Endothelial cell of umbilical vein (primary cell): ENCODE measurements at places on chromosomes 2 and 18.
A peak's percentile ranks its signal among the peaks of the same experiment; 100 is the strongest.

DNA sequence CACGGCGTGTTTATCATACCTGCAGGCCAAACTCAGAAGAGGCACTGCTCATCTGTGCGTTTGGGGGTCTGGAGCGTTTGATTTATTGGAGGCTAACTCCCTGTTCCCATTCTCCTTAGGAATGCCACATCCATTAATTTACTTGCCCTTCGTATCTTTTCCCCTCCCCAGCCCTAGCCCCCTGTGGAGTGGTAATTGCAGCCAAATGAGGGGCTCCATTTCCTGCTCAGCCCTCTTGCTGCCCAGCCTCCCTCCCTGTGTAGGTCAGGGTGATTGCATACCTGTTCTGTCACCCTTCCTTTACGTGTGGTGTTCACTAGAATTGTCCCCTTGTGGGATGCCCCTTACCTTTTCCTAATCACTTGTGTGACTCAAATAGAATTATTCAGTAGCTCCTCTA, 120.4 kb downstream of the MAP3K20 start:
- H3K4me3 ChIP-seq: no peak overlapping the region
- no peaks in the 10 kb centered on the region for H3K4me1 ChIP-seq
- no peaks in the 10 kb centered on the region for H3K36me3 ChIP-seq
- no peaks in the 10 kb centered on the region for H3K27me3 ChIP-seq

GRCh38 chr18:48931680-48932461, 18.9 kb downstream of the SMAD7 start:
- H3K4me1 ChIP-seq: peaks cover 82% of the 10 kb centered on the region
- no peaks in the 10 kb centered on the region for H3K36me3 ChIP-seq
- no peak overlapping the region for H3K4me3 ChIP-seq
- peak; percentile 46 for DNase-seq

- H3K36me3 ChIP-seq: no peaks in the 10 kb centered on the region
- H3K4me3 ChIP-seq: no peak overlapping the region
- H3K4me1 ChIP-seq: peaks cover 3% of the 10 kb centered on the region
- H3K27me3 ChIP-seq: peaks cover 7% of the 10 kb centered on the region
- no peak for DNase-seq
Observed at GRCh38 chr2:218386505-218387368, 4.7 kb downstream of the SLC11A1 start.

GRCh38 chr18:54928236-54928635, 31.0 kb downstream of the CCDC68 start:
- H3K27ac ChIP-seq: no peak overlapping the region
- DNase-seq: no peak
- H3K27me3 ChIP-seq: no peaks in the 10 kb centered on the region
- no peaks in the 10 kb centered on the region for H3K36me3 ChIP-seq

- H3K27ac ChIP-seq: no peak overlapping the region
- H3K4me1 ChIP-seq: no peaks in the 10 kb centered on the region
- no peaks in the 10 kb centered on the region for H3K36me3 ChIP-seq
- DNase-seq: no peak
- H3K4me3 ChIP-seq: no peak overlapping the region
- peaks cover 4% of the 10 kb centered on the region for H3K27me3 ChIP-seq
Observed at GRCh38 chr2:54750040-54750439, 26.6 kb downstream of the EML6 start.

DNA sequence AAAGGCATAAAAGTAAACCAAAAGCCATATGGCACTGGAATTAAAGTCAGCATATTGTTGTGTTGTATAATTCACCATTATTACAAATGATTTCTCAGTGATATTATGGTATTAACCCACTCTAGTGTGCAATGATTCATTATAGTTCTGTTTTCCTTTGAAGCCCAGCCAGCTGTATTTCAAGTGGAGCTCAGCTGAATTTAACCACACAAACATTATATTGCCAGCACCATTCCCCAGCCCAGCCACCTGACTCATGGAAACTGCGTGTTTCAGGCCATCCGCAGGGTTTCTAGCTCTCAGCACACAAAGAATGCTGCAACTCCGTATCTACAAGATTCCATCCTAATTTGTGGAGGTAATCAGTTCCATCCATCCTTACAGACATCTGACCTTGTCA, 166.8 kb upstream of the CHAC2 start:
- no peak for DNase-seq
- H3K36me3 ChIP-seq: no peaks in the 10 kb centered on the region
- no peaks in the 10 kb centered on the region for H3K4me1 ChIP-seq
- H3K27me3 ChIP-seq: no peaks in the 10 kb centered on the region
- H3K27ac ChIP-seq: no peak overlapping the region
